ENCODE measurements at places on chromosomes 7 and 10.

GRCh38 chr10:100158044-100158805 is 27.6 kb downstream of the ERLIN1 start:
- DNase-seq, result no peak

DNA sequence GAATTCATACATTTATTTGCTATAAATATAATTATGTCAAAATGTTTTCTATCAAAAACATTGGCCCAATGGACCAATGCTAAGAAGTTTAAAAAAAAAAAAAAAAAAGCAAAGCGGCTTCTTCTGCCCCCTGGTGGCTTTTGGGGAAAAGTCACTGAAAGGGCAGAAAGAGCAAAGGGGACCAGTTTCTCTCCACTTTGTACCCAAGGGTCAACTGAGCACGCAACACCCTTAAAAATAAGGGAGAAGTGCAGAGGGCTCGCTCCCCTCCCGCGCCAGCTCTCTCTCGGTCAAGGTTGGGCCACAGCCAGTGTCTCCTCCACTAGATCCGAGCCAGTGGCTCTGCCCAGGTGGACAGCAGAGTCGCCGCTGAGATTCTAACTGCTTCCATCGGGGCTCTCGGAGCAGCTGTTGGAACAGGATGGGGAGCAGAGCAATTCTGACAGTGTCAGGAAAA is 136.4 kb upstream of the FGFR2 start:
- no peak for DNase-seq

DNA sequence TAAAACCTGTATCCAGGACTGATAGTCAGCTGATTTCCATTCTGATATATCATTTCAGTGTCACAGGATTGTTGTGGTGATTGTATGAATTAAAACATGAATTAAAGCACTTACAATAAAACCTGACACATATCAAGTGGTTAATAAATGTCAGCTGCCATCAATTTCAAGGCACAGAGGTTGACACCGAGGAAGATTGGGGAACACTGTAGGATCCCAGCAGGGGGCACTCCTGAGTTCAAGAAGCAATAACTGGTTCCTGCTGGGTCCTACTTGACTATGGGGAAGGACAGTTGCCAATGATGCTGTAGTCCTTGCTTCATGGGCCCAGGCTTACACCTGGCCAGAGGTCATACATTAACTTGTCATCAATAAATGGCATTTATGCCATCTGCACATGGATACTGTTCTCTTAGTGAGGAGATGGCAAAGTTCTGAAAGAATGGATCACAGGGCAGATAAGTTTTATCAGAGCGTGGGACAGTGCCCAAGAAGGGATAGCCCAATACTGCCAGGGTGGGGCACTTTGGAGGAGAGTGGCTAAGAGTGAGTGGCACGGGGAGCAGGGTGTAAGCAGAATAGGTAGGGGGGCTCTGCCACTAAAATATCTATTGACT is 24.1 kb downstream of the FZD1 start:
- peak; percentile 34 for DNase-seq

- DNase-seq, result no peak
These were observed 1.3 kb upstream of the PRKAG2 start for GRCh38 chr7:151877911-151878835.

DNA sequence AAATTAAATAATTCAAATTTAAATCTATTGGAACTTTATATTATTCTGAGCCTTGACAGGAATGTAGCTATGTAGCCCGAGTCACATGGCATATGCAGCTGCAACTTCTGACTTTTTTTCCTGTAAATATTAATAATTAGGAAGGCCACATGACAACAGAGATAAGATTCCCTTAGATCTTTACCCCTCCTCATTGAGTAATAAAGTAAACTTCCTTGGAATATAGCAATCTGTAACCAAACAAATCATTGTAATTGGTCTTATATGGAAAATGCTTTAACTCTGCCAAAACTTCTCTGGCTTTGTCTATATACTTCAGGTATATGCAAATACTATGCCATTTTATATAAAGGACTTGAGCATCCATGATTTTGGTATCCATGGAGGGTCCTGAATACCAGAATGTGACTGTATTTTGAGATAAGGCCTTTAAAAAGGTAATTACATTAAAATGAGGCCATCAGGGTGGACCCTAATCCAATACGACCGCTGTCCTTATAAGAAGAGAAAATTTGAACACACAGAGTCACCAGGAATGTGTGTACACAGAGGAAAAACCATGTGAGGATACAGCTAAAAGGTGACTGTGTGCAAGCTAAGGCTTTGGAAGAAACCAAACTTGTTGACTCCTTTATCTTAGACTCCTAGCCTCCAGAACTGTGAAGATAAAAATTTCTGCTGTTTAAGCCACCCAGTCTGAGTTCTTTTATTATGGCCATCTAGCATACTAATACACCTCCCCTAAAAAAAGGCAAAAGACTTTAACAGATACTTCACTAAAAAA is 222.0 kb downstream of the CTNNA3 start:
- no peak for DNase-seq

DNA sequence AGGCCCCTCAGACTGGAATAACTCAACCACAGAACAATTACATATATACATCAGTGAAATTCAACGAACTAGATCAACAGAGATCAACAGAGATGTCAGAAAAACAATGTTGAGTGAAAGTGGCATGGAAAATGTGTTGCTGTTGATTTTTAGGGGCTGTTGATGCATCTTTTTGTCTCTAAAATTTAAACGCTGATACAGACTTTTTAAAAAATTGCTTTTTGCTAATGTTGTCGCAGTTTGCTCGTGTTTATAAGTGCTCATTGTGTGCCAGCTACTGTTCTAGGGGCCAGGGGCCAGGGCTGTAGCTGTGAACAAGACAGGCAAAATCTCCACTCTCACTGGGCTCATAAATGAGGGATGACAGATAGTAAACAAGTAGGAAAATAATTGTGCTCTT is 18.3 kb downstream of the TMEM248 start:
- DNase-seq, result no peak

DNA sequence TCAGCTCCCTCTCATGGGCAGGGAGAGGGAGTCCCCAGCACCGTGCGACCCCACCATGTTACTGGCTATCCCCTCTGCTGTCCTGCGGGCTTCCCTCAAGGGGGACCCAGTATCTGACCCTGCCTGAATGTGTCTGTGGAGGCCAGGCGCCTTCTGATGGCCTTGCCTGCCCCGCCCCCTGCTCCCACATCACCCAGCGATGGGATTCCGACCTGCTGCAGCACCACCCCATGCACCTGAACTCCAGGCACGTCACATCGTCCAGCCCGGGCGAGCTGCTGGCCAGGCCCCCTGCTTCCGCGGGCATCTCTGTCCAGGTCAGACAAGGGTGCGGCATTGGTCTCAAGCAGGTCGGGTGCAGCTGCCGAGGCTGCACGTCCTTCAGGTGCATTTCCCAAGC is 19.0 kb downstream of the LRRC27 start:
- no peak for DNase-seq

GRCh38 chr10:132310701-132311337 is 3.1 kb upstream of the STK32C start:
- no peak for DNase-seq

GRCh38 chr10:64394744-64395143 is 873.5 kb downstream of the REEP3 start:
- DNase-seq, result no peak

GRCh38 chr10:62639144-62639543 is 165.4 kb upstream of the ADO start:
- no peak for DNase-seq

DNA sequence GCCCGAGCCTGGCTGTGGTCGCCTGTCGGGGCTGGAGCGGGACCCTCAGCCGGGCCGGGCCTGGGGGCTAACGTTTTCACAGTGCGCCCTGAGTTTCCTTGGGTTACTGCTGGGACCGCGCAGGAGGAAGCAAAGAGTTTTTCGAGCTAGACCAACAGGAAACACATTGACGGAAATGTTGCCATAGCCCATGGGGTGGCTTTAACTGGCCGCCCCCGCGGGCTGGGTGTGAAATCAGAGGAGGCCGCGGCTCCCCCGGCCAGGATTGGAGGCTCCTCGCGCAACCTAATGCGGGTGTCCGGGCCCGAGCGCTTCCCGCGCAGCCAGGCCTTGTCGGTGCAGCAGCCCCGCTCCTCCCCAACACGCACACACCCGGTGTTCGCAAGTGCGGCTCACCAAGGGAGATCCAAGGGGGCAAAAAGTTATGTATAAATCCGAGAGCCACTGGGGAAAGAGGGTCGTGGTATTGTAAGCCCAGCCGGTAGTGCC is 1.9 kb downstream of the HHEX start:
- DNase-seq, result no peak

DNA sequence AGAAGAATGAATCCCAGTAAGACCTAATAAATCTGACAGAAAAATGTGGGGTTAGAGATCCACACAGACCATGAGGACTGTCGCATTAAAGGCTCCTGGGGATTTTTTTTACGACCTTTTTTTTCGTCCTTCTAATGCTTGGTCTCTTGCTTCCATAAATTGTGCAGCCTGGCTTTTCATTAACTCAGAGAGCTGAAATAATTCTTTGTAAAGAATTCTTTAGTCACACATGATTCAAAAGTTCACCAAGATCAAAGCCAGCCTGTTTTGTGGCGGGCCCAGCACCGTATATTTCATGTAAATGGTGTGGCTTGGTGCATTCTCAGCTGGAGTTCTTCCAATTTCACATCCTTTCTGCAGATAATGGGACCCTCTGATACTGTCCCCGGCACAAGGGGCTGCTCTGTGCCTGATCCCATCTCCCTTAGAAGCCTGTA is 206.6 kb upstream of the BMPER start:
- no peak for DNase-seq

GRCh38 chr10:1142596-1142995 is 86.4 kb downstream of the WDR37 start:
- DNase-seq, result no peak

- DNase-seq, result no peak
These were observed 21.3 kb downstream of the GCK start for GRCh38 chr7:44167920-44168319.

DNA sequence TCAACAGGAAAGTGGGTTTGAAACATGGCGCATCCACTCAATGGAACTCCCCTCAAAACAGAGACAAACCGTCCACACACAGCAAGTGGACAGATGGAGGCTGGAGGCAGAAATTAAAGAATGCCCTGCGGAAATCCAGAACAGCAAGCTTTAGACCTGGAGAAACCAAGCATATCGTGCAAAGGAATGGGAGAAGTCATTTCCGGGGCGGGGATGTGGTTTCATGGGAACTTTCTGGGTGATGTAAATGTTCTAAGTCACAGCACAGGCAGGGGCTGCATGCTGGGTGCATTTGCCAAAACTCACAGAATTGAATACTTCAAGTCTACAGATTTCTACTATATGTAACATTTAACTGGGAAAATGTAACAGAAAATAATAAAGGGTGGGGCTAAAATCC is 213.0 kb downstream of the PTPRN2 start:
- no peak for DNase-seq

DNA sequence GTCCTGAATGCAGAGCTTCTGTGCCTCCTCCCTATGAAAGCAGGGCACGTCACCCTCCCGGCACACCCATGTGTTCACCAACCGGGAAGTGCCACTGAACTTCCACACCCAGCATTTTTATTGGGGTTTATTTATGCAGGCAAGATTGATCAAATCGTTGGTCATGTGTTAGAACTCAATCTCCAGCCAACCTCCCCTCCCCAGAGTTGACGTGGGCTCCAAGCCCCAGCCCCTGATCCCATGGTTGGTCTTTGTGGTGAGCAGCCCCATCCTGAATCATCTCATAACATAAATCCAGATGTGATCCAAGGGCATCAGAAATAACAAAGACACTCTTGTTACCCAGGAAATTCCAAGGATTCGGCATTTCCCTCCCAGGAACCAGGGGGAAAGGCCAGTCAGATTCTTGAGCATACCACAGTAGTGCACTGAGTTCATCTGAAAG is 151.2 kb downstream of the TPST1 start:
- DNase-seq, result no peak

DNA sequence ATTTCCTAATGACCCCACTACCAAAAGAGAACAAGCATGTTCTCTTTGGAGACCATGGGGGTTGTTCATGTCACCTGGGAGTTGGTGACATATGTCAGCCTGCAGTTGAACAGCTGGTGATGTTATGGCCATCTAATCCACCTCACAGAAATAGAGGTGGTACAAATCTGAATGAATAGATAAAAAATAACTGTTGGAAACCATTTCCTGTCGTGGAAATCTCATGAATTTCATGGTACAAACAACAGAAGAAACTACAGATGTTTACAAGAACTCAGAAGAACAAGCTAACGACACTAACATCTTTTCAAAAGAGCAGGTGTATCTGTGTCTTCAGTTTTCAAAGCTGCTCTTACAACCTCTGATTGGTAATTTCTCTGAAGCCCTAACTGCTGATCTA is 81.3 kb downstream of the RAPGEF5 start:
- no peak for DNase-seq

- DNase-seq, result no peak
These were observed 154.5 kb downstream of the TMEM168 start for GRCh38 chr7:112635742-112636141.

DNA sequence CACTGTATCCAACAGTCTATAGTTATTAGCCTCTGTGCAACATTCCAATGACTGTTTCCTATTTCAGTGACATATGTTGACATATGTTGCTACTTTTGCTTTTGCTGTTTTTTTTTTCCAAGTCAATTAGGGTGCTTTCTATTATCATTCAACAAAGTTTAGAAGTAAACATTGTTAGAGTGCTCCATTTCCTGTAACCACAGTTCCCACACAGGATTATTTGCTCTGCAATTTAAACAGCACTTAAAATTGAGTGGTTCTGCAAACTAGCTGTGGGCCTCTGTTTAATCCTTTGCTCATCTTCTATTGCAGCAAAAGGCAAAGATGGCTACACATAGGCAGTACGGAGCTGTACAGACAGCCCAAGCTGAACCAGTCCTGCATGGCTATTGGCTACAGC is 46.5 kb upstream of the PTN start:
- peak; percentile 71 for DNase-seq

- no peak for DNase-seq
These were observed 29.6 kb downstream of the STAM start for GRCh38 chr10:17673471-17674061.

DNA sequence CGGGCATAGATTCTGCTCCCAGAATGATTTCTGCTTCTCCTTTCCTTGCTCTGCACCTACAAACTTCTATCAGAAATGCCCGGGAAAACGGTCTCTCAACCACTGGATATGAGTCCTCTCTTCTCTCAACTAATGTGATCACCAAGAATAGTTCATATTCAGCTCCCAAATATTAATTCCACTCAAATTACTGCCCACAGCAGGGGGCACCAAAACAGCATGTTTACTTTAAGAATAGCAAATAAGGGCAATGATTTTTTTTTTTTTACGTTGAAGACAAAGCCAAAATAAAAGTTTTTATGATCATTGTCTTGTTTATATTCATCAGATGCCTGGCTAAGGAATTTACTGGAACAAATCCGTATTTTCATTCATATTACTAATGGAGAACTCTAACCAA is 94.9 kb upstream of the PRSS1 start:
- no peak for DNase-seq

- no peak for DNase-seq
These were observed 66.8 kb downstream of the ZNF503 start for GRCh38 chr10:75334720-75335119.

DNA sequence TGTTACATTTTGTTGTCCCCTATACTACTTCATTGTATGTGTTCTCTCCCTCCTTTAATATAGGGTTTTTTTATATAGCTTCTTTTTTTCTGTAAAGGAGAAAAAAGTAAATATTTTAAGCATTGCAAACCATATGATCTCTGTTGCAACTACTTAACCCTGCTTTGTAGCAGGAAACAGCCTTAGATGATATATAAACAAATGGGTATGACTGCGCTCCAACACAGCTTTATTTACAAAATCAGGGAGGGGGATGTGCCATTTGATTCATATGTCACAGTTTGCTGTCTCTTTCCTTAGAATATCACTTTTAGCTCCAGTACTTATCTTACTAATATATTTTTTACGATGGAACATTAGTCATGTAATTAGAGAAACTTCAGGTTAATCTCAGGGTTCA is 155.2 kb upstream of the GNAI1 start:
- DNase-seq, result no peak
